ENCODE measurements at places on chromosomes 2 and 18. TPM values are rescaled to one million over a fixed set of nuclear protein-coding genes. Genes with fewer than 3 reads are reported as not detected.

DNA sequence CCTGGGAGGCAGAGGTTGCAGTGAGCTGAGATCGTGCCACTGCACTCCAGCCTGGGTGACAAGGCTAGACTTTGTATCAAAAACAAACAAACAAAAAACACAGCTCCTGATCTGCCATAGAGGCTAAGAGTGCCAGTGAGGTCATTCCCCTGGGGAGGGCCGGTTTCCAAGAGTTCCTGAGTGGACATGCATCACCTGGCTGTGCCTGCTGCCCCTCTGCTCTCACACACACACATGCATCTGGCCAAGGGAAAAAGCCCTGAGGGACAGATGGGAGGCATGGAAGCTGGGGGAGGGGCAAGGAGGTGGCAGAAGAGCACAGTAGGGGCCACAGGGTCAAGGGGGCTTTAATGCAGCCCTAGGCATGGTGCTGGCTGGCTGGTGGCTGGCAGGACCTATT, 60.4 kb downstream of the ZBTB7C start:
- peak; percentile 14 for DNase-seq

DNA sequence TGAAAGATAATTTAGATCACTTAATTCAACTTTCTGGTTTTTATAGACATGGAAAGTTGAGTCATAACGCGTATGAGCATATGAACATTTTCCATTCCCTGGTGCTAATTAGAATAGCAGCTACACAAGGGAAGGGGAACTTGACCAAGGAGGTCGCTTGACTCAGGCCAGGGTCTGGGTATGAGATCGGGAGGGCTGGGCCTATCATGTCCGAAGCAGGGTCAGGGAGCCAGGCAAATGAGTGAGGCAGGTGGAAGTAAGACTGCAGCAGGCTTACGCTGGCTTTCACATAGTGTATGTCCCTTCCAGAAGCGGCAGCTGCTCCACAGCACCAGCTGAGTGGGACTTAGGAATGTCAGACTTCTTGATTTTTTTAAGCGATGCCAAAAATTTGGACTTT, 14.7 kb downstream of the RALB start:
- no peak for DNase-seq

DNA sequence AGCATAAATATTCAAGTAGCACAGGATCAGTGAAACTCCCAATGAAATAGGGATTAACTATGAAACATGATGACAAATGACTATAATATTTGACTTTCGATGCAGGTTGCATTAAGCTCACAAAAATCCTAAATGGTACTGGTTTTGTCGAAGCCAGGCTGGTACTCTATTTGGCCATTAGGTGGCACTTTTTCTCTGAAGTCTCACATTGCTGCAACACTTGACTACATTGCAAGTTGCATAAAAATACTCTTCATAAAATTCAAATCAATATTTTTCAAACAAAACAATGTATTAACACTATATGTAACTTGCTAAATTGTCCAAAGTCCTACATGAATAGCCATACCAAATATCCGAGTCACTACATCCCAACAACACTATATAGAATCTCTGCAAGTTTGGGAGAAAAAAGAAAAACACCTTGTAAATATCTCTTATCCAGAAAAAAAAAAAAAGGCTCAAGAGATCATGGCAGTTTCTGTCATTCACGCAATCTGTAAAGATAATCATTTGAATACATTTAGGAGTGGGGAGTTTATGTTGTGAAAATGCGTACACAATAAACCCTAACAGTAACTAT, 9.5 kb downstream of the RTTN start:
- DNase-seq: peak; percentile 46

DNA sequence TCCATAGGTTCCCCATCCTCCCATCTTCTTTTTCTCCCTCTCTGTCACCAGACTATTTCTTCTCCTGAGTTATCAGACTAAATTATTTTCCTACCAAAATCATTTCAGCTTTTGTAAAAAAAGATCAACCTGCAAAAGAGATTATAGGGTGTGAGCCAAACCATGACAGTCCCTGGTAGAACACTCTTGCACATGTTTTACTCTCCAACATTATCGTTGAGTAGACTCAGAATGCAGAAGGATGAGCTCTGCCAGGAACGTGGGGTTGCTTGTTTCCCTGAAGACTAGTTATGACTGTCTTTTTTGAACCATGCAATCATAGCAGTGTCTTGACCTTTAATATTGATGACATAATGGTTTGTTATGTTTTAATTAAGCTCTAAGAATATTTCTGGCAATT, 360.1 kb upstream of the VWC2L start:
- DNase-seq: no peak

The RAPH1 gene
- total RNA-seq: 12.5 TPM

The PLCD4 gene
- total RNA-seq: 1.4 TPM

- no peak for DNase-seq
These were observed 38.1 kb upstream of the OTX1 start for GRCh38 chr2:63012541-63012940.

DNA sequence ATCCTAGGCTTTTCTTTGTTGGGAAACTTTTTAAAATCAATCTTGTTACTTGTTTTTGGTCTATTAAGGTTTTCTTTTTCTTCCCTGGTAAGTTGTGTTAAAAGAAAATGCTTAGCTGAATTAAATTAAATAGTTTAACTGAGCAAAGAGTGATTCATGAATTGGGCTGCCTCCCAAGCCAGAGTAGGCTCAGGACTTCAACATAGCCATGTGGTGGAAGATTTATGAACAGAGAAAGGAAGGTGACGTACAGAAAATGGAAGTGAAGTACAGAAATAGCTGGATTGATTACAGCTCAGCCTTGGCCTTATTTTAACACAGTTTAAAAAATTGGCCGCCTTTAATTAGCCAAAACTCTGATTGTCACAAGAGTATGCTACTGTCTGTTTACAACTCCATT, 27.9 kb upstream of the GALNT5 start:
- DNase-seq: peak; percentile 64

- no peak for DNase-seq
These were observed 368.6 kb upstream of the TFPI start for GRCh38 chr2:187922846-187923245.

The RAPGEF4 gene
- total RNA-seq: 189 TPM

The NLRC4 gene
- total RNA-seq: 0.72 TPM

GRCh38 chr2:174826051-174826450, 61.8 kb upstream of the CHRNA1 start:
- DNase-seq: no peak

DNA sequence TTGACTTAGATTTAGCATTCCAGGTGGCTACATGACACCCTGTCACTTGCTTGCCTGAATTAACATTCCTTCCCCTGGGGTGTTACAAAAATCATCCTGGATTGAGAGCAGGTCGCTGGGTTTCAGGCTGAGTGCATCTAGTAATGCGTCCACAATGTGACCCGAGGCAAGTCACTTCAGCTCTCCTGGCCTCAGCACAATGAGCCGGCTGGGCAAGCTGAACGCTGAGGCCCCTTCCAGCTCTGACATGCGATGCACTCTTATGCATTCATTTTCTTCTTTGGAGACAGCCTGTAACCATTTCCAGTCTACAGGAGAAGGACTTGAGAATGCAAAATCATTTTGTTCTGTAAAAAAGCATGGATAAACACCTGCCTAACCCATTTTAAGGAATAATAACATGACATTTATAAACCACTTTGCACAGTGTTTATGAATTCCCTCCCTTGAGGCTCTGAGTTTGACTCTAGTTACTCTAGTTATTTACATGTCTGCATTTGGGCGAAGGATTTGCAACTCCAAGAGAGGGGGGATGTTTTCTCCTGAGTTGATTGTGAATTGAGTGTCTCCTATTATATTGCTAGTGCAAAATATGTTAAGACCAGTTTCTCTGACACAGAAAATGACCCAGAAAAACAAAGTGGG, 63.0 kb upstream of the CPO start:
- DNase-seq: no peak

The SERPINB10 gene
- not detected for total RNA-seq

The TRIM43 gene
- total RNA-seq: not detected

DNA sequence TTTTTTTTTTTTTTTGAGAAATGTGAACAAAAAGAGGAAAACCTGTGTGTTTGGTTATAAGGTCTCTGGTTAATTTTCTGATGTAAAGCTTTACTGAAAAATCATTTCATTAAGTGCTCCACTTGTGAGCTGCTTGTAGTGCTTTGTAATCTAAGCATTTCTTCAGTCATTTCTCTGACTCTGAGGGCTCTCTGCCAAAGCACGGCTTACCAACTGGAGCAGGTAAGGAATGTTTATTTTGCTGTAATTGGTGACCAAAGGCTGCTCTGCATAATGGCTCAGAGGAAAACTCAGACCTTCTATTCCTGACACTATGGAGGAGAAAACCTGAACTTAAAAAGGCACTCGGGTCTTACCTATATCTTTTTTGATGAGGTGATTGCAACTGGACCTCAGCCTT, 848.8 kb downstream of the MBD2 start:
- no peak for DNase-seq

- peak; percentile 66 for DNase-seq
These were observed 38.6 kb upstream of the POLE4 start for GRCh38 chr2:74919827-74920226.

GRCh38 chr2:141499123-141499522, 631.7 kb downstream of the LRP1B start:
- no peak for DNase-seq

DNA sequence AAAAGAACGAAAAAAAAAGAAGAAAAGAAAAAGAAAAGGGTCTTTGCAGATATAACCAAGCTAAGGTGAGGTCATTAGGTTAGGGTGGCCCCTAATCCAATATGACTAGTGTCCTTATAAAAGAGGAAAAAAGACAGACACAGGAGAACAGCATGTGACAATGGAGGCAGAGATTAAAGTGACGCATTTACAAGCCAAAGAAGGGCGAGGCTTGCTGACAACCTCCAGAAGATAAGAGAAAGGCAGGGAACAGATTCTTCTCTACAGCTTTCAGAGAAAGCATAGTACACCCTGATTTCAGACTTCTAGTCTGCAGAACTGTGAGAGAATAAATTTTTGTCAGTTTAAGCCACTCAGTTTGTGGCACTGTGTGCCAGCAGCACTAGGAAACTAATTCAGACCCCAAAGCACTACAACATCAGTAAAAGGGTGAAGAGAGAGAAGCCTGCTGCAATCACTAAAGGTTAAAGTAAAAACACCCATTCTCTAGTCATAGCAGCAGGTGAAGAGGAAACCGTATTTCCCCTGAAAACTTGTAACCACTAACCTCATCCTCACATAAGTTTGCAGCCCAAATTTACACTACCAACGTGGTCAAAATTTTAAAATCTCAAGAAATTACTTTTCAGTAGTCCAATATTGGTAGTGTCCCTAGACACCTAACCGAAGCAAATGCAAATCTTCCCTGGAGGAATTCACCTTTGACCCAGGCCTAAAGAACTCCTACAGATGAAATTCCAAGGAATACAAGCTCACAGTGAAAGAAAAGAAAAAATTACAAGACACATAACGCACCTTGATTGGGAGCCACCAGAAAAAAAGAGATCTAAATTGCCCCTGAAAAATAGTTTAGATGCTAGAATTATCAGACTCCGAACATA, 17.5 kb downstream of the REEP1 start:
- no peak for DNase-seq

The SERPINB8 gene
- 22.6 TPM for total RNA-seq

GRCh38 chr2:23502096-23502495, 117.1 kb downstream of the KLHL29 start:
- no peak for DNase-seq

The HOXD12 gene
- not detected for total RNA-seq

The CD8B2 gene
- not detected for total RNA-seq

DNA sequence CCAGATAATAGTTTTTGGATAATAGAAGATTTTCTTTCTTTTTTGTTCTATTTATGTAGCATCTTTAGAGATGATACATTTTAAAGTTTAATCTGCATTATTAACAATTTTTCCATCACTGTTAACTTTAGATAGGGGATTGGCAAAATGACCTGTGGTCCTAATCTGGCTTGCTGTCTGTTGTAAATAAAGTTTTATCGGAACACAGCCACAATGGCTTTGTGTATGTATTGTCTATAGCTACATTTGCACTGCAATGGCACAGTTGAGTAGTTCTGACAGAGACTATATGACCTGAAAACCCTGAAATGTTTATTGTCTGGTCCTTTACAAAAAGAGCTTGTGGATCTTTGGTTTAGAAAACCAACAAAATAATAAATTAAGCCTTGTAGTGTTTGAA, 97.0 kb upstream of the CERS6 start:
- no peak for DNase-seq

The MCFD2 gene
- total RNA-seq: 232 TPM

GRCh38 chr2:79619976-79620375, 107.1 kb downstream of the CTNNA2 start:
- DNase-seq: no peak

DNA sequence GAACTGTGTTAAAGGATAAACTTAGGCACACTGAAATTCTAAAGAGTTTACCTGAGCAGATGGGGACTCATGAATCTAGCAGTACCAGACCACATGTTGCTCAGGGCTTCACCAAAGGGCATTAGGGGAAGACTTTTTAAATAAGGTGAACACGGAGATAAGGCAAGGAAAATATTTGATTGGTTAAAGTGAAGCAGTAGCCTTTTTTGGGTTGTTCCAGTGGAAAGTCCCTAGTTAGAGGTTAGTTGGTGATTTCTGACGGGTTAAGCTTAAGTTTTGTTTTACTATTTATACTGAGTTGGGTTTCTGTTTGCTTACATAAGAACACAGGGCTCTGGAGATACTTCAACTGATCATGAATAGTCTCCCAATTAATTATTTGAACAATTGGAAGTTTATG, 722.5 kb downstream of the SOCS6 start:
- DNase-seq: no peak

The EIF2B4 gene
- 51.5 TPM for total RNA-seq

The PNO1 gene
- 23.2 TPM for total RNA-seq

- DNase-seq: no peak
These were observed 113.8 kb upstream of the KLF7 start for GRCh38 chr2:207279520-207279919.

GRCh38 chr2:44522846-44523245, 161.1 kb downstream of the CAMKMT start:
- DNase-seq: no peak

- DNase-seq: no peak
These were observed 215.9 kb downstream of the SP3 start for GRCh38 chr2:173749315-173749714.

The ZNF804A gene
- total RNA-seq: 0.35 TPM

GRCh38 chr2:154762638-154763037, 64.1 kb downstream of the KCNJ3 start:
- DNase-seq: no peak

GRCh38 chr18:48909721-48910120, 41.0 kb downstream of the SMAD7 start:
- DNase-seq: no peak

- no peak for DNase-seq
These were observed 228.4 kb downstream of the CYRIA start for GRCh38 chr2:16437189-16437588.

The EFHD1 gene
- total RNA-seq: 2.0 TPM

Measured in adrenal gland (tissue), 19 donors.